ENCODE measurements at places on chromosomes 5 and 9.
A peak's percentile ranks its signal among the peaks of the same experiment; 100 is the strongest.

- no peak for DNase-seq
Measured at GRCh38 chr5:83785176-83785668, 64.6 kb upstream of the HAPLN1 start.

DNA sequence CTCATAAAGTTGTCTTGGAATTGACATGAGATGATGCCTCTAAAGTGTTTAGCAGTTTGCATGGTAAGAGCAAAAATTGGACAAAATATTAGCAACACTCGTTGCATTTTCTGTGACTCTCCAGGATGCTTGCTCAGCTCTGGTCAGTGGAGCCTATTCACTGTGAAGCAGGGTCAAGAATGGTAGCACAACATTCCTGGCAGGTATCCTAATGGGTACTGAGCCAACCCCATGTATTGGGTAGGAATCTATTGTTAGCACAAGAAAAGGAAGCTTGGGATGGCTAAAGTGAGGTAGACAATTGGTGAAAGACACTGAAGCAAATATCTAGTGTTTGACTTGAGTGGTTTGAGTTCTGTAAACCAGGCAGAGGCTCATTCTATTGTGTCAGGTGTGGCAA, 10.4 kb upstream of the ACTBL2 start:
- DNase-seq, result no peak

- DNase-seq, result no peak
Measured at GRCh38 chr5:136726506-136726905, 361.2 kb upstream of the TRPC7 start.

DNA sequence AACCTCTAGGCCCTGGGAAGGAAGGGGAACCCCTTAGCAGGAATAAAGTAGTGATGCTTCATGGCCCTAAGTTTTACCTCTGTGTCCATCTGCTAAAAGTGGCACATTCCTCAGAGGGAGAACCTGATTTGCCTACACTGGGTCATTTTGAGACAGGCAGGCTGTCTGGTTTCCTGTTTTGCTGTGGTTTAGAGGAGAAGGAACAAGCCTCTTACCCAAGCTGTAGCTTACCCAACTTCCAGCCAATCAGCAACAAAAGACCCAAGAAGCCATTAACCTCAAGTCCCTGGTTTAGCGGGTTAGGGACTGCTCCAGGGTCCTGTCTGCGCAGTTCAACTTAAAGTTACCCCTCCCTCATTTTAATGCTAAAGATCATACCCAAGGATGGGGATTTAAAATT, 411.0 kb downstream of the MAT2B start:
- peak; percentile 7 for DNase-seq

- no peak for DNase-seq
Measured at GRCh38 chr5:111859533-111860270, 102.7 kb upstream of the NREP start.

DNA sequence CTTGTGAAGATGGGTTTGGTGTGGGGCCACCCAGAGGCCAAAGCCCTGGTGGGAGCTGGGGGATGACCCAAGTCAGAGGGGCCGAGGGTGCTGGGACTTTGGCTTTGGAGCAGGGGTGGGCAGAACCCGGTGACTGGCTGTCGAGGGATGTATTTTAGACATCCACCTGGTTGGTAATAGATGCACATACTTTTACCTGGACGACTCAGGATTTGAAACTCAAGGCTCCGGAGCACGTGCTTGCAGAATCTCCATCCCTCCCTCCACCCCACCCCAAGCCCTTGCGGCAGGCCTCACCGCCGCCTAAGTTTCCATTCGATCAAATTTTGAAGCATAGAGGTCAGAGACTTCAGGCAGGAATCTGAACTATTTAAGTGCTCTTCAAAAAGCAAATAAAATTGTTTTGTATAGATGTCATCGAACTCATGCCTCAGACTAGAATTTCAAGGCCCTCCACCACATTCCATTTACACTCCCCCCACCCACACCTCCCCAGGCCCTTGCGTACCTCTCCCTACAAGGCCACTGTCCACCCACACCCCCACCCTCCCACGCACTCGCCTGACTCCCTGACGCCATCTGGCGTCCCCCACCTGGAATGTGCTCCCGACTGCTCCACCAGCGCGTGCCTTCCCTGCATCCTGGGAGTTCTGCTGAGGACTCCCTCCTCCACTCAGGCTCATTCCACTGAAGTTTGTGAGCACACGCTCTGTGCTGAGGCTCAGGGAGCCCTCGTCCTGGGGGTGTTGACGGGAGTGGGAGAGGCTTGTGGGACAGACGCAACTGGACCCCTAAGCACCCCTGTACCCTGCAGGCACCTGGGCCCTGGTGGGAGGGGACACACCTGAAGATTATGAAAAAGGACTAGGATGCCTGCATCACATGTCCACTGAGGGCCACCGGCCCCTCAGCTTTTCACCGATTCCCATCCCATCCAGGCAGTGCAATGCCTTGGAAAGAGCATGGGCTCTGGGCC, 56.4 kb upstream of the RPL26L1 start:
- DNase-seq, result no peak

- DNase-seq, result no peak
Measured at GRCh38 chr9:83444110-83444509, 94.1 kb downstream of the FRMD3 start.

DNA sequence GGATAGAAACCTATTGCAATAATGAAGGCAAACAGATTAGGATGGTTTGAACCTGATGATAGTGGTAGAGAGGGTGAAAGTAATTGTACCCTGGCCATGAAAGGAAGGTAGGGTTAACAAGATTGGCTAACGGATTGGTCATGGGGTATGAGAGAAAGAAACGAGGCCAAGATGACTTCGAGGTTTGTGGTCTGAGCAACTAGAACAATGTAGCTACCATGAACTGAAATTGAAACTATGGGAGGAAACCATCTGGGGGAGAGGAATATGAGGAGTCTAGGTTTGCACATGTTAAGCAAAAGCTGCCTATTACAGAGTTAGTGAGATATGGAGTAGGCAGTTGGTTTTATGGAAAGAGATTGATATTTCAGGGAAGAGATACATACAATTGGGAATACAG, 406.0 kb downstream of the PRELID2 start:
- no peak for DNase-seq

DNA sequence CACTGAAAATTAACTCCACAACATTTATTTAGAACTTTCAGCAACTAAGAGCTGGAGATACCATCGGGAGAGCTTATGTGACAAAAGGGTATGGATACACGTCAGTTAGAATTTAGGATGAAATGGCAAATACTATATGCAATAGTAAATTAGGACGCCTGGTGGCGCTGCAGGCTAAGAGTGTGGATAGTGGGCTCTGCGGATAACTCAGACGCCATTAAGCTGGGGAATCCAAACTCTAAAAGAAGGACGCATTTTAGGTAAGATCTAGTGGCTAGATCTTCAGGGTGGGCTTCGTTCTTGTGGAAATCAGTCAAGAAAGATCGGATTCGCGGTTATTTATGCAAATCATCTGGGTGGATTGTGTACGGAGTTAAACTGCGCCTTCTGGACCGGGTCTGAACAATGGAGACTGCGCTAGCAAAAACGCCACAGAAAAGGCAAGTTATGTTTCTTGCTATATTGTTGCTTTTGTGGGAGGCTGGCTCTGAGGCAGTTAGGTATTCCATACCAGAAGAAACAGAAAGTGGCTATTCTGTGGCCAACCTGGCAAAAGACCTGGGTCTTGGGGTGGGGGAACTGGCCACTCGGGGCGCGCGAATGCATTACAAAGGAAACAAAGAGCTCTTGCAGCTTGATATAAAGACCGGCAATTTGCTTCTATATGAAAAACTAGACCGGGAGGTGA, at the start of gene PCDHB5:
Gene PCDHB5 (plus strand): TSS at position 177 of the 688 bp plus-strand sequence. CDS start 229 bp downstream, at position 406.
- DNase-seq, result no peak

GRCh38 chr9:75087289-75087823, 599 bp downstream of the NMRK1 start:
- DNase-seq, result peak; percentile 35

- no peak for DNase-seq
Measured at GRCh38 chr9:14618836-14619420, 74.3 kb downstream of the ZDHHC21 start.

GRCh38 chr5:33588654-33589372, 148.0 kb downstream of the TARS1 start:
- no peak for DNase-seq

DNA sequence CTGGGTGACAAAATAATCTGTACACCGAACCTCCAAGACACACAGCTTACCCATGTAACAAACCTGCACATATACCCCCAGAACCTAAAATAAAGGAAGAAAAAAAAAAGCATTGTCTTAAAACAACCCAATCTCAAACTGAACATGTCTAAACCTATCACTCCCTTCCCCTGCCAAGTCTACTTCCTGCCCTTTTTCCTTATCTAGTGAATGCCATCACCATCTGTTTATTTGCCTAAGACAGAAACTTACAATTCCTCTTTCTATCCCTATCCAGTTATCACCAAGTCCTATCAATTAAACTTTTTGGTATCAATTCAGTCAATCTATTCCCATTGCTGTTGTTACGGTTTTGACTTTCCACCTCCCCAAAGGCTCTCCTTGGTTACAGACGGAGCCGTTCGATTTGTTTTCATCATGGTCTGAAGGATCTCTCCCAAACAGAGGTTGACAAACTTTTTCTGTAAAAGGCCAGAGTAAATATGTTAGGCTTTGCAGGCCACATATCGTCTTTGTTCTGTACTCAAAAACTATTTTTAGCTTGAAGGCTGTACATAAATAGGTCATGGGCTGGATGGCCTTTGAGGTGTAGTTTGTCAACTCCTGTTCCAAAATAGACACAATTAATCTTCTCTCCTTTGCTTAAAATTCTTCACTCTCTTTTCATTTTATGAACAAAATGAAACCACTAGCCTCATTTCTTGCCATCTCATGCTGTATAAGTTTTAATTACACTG, 12.1 kb downstream of the NOL8 start:
- DNase-seq, result no peak

- peak; percentile 93 for DNase-seq
Measured at GRCh38 chr9:128117613-128118471, 9.7 kb downstream of the PTGES2 start.

GRCh38 chr9:80595192-80595591, 1023.4 kb downstream of the TLE4 start:
- no peak for DNase-seq

- no peak for DNase-seq
Measured at GRCh38 chr5:132429463-132430440, 60.2 kb downstream of the SLC22A5 start.

DNA sequence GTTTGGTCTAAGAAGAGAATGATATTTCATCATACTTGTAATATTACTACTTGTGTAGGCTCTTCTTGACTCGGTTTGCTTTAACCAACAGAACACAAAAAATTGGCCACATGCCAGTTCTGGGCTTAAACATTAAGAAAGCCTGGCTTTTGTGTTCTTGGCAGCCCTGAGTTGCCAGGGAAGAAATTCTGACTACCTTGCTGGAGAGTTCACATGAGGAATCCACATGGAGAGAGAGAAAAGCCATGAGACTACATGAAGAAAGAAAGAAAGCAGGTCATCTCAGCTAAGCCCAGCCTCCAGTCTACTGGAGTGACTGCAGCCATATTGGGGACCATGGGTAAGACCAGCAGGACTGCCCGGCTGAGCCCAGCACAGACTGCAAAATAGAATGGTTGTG, 524.8 kb downstream of the RAB3C start:
- no peak for DNase-seq

GRCh38 chr9:75239176-75239575, 150.9 kb downstream of the OSTF1 start:
- DNase-seq, result no peak

DNA sequence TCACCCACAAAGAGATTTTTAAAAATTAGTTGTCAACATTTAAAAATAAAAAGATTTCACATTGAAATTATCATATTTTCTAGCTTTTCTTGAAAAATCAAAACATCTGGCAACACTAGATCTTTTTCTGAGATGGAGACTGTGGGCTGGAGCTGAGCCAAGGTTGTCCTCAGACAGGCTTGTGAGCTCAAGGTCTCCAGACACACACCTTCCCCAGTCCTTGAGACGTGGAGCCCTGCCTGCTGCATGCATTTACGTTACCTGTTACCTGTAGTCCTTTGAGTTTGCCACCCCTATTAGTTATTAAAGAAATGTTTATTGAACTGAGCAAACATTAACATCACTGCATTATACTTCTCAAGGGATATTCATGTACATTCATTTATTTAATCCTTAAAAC, 87.5 kb upstream of the TLE1 start:
- DNase-seq, result no peak

DNA sequence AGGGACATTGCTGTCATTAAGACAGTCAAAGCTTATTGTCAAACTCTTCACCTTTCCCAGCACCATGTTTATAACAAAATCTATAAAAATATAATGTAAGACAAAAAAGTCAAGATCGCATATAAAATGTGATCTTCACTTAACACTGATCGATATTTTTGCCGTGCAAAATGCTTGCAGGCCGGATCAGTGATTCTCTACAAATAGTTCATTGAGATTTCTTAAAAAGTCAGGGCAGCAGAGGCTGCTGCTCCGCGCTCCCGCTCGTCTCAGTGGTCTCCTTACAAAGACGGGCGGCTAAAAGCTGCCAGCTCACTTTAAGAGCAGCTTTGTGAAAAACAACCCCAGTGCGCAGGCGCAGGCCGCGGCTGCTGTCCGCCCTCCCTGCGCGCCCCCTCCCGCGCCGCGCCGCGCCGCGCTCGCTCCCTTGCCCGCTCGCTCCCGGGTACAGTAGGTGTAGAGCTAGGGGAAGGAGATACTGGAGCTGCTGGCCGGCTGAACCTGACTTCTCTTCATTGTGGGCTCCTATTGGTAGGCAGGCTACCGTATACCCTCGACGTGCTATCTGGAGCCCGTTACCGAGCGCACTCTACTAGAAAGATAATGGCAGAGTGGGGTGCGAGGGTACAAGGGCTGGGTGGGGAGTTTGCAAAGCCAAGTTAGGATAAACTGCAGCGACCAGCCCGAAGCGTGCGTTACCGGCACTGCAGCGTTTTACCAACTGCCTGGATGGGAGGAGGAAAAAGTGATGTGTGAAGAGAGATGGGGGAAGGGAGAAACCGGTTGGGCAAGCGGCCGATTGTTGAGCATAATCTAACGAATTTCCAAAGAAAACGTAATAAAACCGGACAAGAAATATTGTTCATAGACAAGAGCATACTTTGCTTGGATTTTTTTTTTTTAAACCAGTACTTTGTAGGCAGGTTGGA, at the start of gene ARRDC3:
Gene ARRDC3 (minus strand): TSS at position 291 of the 929 bp plus-strand sequence. CDS start 225 bp downstream, at position 66.
- peak; percentile 85 for DNase-seq

DNA sequence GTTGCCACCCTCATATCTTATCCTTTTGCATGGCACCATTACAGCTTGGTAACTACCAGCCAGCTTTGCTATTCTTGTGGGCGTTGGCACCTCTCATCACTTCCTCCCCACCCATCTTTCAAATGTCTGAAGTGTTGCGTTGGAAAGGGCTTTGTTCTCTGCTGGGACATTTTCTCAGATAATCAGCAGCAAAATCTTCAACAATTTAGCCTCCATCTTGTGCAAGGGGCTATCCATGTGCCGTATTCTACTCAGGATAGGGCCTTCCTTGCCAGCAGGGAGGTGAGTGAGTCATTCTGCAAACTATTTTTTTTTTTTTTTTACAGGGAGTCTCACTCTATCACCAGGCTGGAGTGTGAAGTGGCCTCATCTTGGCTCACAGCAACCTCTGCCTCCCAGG, 62.1 kb upstream of the NUDT12 start:
- DNase-seq, result no peak

- DNase-seq, result no peak
Measured at GRCh38 chr9:87556039-87556438, 58.4 kb downstream of the DAPK1 start.

Measured in GM13976 (cell line).